ENCODE measurements at places on chromosomes 4 and X.

- peak; percentile 88 for DNase-seq
Measured at GRCh38 chrX:40651620-40652223, 4.4 kb upstream of the CXorf38 start.

- DNase-seq = no peak
Measured at GRCh38 chrX:8304668-8305067, 133.6 kb upstream of the VCX2 start.

DNA sequence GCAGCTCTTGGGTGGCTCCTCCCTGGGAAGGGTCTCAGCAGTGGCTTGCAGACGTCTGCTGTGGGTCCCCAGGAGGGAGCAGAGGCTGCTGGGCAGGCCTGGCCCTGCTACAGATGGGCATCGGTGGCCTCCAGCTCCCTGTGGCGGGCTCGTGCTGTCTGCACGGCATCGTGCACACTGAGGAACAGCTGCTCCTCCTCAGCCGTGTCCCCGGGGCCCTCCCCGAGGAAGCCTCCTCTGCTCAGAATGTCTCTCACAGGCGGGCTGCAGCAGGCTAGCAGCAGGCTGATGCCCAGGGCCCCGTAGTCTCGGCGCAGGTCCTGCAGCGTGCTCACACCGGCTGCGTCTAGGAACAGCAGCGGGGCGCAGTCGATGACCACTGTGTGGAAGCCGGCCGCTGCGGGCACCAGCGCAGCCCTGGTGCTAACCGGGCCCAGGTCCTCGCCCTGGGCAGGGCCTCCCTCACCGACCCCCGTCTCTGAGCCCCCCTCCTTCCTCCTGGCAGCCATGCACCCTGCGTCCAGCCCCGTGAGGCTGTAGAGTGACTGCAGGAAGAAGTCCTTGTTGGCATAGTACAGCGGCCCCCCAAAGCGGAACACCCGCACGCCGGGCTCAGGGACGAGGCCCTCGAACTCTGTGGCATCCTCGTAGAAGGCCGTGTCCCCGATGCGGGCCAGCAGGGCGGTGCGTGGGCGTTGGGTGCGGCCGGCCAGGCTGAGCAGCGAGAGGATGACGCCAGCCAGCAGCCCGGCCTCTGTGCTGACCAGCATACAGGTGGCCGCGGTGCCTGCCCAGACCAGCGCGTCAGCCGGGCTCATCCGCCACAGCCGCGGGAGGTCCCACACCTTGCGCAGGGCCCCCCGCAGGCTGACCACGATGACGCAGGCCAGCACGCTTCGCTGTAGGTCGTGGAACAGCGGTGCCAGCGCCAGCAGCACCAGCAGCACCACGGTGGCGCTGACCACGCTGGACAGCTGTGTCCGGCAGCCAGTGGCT, 2.2 kb downstream of the IDUA start:
- no peak for DNase-seq

DNA sequence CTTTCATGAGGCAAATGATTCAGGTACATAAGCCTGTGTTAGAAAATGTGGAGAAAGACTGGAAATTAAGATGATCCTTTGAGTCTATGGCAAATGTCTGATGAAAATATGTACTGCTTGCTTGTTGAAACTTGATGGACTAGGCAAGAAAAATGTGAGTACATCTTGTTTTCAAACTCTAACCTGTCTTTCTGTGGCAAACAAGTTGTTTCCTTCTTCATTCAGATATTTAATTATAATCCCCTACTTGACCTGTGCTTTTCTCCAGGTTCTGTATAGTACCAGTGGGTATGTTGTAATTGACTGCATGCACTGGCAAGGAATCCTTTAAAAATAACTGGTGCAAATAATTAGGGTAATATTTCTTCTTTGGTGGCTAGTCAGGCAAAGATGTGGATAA, 136.7 kb downstream of the ARHGAP24 start:
- DNase-seq = no peak

DNA sequence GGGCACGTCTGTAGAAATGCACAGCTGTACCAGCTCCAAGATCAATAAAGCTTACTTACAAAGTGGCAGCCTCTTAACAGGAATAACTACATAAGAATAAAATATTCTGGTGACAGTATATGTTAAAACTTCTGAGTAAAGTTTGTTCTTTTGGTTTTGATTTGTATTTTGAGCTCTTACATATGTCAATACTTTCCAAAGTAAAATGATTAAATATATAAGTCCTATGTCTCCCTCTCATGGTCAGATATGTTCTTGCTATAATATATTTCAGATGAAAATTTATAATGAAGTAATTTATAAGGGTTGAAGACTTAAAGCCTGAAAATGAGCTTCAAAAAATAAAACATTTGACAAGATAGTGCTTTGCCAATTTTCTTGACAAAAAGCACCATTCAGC, 254.4 kb downstream of the NPFFR2 start:
- DNase-seq = no peak

- DNase-seq = no peak
Measured at GRCh38 chr4:154076921-154077320, 288.0 kb upstream of the SFRP2 start.

- no peak for DNase-seq
Measured at GRCh38 chr4:122746485-122746965, 14.0 kb downstream of the BBS12 start.

GRCh38 chrX:13272426-13272825, 47.4 kb downstream of the ATXN3L start:
- DNase-seq = no peak

- no peak for DNase-seq
Measured at GRCh38 chrX:79369871-79370270, 2.7 kb upstream of the ITM2A start.

DNA sequence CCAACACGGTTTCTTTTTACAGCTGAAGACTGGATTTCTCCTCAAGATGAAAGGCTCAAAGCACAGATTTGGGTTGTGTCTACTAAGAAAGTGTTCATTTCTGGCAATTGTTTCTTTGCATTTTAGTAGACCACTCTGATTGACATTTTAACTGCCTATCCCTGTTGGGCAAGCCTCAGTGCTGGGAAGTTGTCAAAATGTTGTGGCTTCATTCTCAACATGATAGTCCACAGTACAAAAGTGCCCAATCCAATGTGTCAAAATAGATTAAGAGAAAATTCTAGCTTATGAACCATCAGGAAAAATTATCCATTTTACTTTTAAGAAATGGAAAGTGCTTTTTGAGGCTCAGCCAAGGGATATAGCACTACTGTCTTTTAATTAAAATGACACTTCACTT, 323.9 kb upstream of the PRPS2 start:
- DNase-seq = no peak

DNA sequence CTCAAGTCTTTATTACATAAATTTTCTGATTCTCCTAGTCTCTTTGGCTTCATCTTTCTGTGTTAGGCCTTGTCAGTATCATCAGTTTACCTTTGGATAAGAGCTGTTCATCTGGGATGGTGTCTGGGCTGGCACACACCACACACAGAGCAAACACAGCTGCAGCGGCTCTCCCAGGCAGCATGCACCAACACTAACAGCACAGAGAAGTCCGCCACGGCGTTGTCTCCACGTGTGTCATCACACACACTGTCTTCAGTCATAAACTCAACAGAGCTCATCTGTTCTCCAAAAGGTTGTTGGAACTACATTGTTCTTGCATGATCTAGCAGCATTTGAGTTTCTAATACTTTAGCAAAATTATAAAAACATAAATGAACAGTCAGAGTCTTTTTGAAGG, 851.9 kb upstream of the FRG1 start:
- no peak for DNase-seq

DNA sequence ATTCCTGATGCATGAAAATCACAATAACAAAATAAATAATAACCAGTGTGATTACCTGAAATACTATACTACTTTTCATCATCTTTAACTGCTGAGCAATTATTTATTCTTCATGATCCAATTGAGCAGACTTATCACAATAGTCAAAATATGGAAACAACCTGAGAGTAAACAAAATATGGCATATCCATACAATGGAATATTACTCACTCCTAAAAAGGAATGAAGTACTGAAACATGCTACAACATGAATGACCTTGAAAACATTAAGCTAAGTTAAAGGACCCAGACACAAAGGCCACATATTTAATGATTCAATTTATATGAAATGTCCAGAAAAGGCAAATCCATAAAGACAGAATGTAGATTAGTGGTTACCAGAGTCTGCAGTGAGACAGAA, 146.8 kb downstream of the MID1IP1 start:
- no peak for DNase-seq

- no peak for DNase-seq
Measured at GRCh38 chr4:23235628-23236390, 543.1 kb downstream of the GBA3 start.

DNA sequence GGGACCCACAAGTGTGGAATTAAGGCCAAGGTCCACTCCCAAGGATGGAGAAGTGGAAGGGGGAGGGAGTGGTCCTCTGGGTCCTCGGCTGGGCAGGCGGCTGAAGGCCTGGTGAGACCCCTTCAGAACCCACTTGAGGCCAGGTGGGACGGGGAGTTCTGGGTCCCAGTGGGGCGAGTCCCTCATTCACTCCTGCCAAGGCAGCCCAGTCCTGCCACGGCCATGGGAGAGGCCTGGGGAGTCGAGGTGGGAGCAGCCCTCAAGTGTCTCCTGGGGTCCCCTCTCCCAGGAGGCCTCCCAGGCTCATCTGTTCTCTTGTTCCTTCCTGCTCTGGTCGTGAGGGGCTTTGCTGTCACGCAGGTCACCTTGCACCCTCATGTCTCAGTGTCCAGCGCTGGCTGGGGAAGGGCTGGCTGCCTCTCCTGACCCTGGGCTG, 6.1 kb upstream of the SH3BP2 start:
- DNase-seq = no peak

- no peak for DNase-seq
Measured at GRCh38 chrX:154058214-154058997, 38.7 kb upstream of the IRAK1 start.

DNA sequence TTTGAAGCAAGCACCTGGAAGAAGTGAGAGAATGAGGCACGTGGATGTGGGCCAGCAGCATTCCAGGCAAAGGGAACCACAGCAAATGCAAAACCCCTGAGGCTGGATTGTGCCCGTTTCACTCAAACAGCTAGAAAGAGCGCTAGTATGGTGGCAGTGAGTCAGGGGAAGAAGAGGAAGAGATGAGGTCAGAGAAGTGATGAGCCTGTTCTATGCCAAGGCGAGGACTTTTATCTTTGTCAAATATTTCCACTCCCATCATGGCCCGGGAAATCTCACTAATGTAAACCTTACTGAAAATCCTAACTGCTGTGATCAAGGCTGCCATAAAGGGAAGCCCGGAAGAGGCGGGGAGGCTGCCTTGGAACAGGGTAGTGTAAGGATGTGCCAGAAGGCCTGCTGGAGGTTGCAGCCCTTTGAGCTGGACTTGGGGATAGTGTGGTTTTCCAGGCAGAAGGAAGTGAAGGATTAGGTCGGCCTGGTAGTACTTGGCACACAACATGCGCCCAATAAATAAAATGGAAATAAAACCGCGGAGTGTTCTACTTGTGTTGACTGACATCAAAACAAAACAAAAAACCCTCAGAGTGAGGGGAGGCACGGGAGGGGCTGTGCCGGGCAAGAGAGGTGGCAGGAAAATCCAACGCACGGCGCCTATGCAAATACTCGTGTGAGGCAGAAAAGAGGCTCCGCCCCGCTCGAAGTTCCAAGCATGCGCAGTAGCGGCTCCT, 1.2 kb upstream of the CDK16 start:
- peak; percentile 14 for DNase-seq

Measured in CD4-positive, alpha-beta T cell treated with Interleukin-6 for 4 hours (primary cell).